ENCODE measurements at places on chromosomes 7 and 10.

DNA sequence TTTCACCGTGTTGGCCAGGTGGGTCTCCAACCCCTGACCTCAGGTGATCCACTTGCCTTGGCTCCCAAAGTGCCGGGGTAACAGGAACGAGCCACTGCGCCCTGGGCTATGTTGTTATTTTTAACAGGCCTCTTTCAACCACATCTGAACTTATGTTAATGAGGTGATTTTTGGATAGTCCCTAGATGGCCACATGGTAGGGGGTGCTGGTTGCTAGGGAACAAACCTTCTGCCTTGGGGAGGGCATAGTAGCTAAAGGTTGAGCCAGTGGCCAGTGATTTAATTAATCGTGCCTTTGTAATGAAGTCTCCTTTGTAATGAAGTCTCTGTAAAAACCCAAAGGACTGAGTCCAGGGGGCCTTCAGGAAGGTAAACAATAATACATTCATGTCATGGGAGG lies 9.1 kb downstream of the COMTD1 start:
- no peak for DNase-seq

- peak; percentile 21 for DNase-seq
These were observed 304.4 kb upstream of the C7orf33 start for GRCh38 chr7:148286150-148286549.

DNA sequence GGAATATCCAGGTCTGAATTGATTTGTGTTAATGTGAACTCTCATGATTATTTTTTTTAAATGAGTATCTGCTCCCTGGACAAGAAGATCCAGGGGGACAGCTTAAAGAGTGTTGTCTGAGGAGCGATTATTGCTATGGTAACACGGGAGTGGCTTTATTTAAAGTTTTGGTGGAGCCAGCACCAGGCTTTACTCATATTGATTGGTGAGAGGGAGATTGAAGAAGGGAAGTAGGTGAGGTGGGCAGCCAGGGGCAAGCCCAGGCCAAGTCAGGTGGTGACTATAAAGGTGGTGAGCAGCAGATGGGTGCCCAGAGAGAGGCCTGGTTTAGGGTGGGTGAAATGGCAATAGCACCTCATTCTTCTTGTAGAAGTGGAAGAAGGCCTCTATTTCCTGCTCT lies 10.2 kb upstream of the AGR2 start:
- DNase-seq, result no peak

- no peak for DNase-seq
These were observed 130.3 kb downstream of the DIP2C start for GRCh38 chr10:558891-559766.

GRCh38 chr7:91838439-91838838 lies 42.1 kb downstream of the MTERF1 start:
- no peak for DNase-seq

GRCh38 chr10:110802090-110802489 lies 69.6 kb upstream of the PDCD4 start:
- peak; percentile 40 for DNase-seq

- DNase-seq, result no peak
These were observed 110.1 kb downstream of the SMURF1 start for GRCh38 chr7:99033765-99034164.

Data from A172 (cell line).